SHP77 treated with DMSO at 0.1 percent for 48 hours (cell line): ENCODE measurements at places on chromosomes 11 and 22.

DNA sequence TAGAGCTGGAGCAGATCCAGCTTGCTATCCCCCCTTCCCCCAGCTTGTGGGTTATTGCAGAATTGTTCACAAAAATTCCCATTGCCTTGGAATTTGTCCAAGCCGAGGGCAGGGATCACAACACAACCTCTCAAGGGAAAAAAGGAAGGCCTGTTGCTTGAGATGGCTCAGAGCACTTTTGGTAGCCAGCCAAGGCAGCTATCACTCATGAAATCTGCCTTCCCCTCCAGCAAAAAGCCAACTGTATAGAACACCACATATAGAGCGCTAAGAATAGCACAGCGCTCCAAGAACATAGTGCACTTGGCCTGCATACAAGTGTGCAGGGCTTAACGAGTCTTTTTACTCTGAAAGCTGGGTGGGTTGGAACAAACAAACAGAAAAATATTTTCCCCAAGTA, 46.2 kb downstream of the FAM83F start:
- no peak for DNase-seq

GRCh38 chr22:35462498-35463230, 62.7 kb downstream of the MCM5 start:
- no peak for DNase-seq

DNA sequence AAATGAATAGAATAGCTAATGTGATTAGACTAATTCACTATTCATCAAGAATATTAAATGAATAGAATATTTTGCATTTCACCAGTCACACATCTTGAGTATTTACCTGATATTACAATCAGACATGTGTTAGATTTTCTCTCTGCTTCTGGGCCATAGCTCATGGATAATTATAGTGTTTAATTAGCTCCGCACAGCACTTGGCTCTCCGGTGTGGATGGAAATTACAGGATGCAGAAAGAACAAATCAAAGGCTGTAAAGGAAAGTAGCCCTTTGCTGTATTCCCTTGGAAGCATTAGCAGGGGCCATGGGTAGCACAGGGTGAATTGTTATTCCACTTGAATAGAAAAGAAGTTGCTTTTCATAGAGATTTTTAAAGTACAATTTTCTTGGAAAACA, 320.3 kb upstream of the SORL1-AS1 start:
- no peak for DNase-seq

DNA sequence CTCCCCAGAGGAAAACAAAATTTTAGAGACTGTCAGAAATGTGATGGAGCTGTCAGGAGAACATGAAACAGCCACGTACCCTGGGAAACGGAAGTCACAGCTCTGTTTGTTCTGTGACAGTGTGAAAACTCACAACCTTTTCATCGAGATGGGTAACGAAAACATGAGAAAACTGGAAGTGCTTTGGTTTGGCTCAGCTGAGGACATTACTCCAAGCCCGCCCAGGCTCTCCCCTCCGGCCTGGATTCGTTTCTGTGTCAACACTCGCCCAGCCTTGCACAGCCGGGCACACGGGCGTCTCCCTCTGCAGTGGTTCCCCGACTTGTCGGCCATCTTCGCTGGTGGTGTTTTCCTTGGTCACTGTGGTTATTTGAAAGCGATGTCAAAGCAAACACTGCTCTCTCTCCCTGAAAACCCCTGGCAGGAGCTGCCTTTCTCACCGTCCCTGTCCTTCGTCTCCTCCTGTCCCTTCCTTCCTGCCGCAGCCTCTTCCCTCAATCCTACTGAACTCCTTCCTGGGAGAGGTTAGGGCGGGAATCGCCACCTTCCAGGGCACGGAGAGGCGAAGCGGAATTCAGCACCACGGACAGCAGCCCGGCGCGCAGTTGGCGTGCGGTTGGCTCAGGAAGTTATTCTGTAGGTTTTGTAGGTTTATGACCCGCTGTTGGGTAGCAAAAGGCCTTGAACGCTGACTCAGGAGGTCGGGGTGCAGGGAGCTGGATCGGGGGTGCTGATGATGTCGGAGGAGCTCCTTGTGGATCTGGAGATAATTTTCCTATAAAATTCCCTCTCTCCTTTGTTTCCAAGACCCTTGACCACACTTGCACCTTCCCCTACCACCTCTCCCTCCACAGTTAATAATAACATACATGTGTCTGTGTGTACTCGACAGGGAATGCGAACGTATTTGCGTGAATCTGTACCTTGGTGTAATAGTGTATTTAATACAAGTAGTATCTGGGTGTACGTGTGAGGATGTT, 13.1 kb upstream of the RPS19BP1 start:
- no peak for DNase-seq

DNA sequence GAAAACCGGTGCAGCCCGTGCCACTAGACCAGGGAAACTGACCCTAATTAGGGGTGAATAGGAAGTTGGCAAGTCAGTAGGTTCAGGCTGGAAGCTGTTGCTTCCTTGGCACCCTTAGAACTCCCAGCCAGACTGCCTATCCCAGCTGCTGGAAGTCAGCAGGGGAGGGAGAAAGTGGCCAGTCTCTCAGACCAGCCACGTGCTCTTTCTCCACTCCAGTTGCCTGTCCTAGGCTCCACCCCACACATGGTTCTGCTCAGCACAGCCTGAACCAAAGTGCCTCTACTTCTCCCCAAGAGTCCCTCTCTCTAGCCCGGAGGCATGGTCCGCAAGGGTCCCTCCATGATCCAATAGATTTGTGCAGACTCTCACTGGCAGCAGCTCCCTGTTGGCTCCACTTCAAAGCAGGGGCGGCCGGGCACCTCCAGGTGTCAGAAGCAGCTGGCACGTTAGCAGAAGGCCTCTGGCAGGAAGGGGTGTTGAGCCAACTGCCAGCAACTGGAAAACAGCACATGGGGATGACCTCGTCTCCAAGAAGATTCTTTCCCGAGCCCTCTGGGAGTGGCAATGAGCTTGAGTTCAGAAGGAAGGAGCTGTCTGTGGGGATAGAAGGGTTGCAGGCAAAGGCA, 27.7 kb downstream of the ARFGAP2 start:
- peak; percentile 93 for DNase-seq

DNA sequence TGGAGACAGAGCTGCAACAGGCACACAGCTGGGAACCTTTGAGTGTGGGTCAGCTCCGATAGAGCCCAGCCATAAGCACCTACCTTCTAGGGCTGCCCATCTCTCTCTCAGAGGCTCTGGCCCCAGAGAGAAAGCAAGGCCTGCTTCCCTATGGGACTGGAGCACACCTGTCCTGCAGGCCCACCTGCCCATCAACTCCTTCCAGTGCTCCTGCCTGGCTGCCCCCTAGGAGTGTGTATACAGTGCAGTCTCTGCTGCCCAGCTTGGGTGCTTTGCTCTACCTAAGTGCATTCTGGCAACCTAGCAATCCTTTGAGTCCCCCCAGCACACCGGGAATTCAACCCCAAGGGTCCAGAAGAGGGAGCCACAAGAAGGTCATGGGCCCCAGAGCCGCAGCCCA, 21.0 kb downstream of the OR8G5 start:
- no peak for DNase-seq

GRCh38 chr11:61733120-61733978, 19.1 kb upstream of the MYRF start:
- no peak for DNase-seq

GRCh38 chr22:42635531-42635930, 4.9 kb downstream of the ATP5MGL start:
- DNase-seq = no peak

- DNase-seq = no peak
Measured at GRCh38 chr11:113952588-113952987, 22.3 kb upstream of the HTR3A start.

DNA sequence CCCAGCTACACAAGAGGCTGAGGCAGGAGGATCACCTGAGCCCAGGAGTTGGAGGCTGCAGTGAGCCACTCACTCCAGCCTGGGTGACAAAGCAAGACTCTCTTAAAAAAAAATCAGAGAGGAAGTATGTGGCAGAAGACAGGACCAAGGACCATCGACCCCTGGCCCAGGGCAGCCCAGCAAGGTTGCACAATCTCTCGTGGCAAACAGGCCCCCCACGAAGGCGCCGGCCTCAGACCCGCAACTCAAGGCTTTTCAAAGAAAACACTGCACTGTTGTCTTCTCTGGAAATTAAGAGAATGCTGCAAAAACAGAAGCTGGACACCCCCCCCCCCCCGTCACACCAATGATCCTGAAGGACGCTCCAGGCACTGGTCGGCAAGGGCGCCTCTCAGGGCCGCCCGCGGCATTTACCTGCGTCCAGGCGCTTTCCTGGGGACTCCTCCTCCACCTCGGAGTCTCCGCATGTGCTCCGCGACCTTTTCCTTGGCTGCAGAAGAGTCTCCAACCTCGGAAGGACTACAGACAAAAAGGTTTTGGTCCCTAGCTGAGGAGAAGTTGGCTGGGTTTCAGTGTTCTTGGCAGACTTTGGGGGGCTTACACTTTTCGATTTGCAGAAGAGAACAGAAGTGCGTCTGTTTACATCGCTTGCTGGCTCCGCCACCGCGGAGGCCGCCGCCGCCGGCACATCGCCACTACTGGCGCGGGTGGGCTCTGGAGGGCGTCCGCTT, 40.5 kb downstream of the BRD1 start:
- no peak for DNase-seq

GRCh38 chr11:774873-775592, 2.3 kb downstream of the GATD1 start:
- no peak for DNase-seq

- no peak for DNase-seq
Measured at GRCh38 chr11:123760894-123761293, 6.6 kb upstream of the OR6X1 start.

DNA sequence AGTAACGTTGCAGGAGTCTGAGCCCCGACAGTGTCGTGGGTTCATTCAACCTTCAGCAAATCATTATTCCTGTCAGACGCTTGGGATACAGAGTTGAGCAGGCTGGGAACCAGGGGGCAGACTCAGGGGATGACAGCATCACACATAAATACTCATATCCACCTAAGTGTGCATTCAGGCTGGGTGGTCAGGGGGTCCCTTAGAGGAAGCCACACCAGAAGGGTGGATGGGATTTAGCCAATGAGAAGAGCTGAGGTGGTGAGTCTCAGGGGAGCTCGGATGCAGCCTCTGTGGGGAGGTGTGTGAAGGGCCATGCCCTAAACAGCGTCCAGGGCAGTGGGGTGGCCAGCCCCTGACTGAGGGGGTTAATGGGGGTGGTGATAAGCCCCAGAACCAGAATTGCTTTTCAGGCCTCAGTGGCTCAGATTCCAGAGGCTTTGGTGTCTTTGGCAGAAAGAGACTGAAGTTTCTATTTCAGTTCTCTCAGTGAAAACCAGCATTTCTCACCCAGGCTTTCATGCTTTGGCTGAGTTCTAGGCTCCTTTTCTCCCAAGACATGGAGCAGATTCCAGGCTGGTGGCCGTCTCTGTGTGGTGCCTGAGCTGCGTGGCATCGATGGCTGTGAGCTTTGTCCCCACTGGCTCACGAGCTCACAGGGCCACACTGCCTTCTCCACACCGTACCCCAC, 83.9 kb upstream of the CLDN5 start:
- no peak for DNase-seq

- no peak for DNase-seq
Measured at GRCh38 chr22:17944256-17944655, 80.1 kb downstream of the MICAL3 start.

DNA sequence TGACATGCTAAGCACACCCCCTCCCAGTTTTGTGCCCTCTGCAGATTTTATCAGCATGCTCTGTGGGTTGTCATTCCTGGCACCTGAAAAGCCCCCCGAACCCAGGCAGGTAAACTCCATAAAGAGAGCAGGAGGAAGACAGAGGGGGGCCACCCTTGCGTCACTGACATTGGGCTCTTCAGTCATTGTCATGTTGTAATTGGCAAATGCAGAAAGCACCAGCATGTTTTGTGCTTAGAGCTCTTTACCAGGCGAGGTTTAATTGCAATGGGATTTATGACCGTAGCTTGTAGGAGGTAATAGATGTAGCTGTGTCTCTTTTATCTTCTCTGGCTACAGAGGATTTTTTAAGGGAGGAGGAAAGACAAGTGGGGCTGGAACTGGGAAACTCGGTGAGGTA, 201.7 kb downstream of the GRIK4 start:
- no peak for DNase-seq

- DNase-seq = no peak
Measured at GRCh38 chr11:72010529-72011233, 12.0 kb downstream of the IL18BP start.

DNA sequence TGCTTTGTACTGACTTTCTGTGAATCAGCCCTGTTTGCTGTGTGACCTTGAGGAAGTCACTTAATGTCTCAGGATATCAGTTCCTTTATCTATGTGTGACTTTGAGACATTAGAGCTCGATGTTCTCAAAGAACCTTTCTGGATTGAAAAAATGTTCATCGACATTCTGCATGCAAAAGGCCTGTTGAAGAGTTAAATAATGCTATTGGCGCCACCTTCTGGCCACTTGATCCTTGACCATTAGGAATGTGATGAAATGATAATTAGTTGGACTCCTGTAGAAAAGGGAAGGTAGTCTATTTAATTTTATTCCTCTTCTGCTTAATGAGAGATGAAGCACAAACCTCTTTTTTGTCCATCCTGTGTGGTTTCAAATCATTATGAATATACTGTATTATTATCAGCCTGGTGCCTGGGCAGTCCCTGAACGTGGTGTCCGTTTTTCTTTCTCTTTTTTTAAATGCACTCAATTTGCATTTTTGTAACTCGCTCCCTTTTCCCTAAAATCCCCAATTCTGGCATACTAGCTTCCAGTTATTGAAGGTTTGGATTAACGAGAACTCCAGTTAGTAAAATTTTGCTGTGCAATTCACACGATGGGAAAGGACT, 20.7 kb downstream of the ELF5 start:
- peak; percentile 14 for DNase-seq

DNA sequence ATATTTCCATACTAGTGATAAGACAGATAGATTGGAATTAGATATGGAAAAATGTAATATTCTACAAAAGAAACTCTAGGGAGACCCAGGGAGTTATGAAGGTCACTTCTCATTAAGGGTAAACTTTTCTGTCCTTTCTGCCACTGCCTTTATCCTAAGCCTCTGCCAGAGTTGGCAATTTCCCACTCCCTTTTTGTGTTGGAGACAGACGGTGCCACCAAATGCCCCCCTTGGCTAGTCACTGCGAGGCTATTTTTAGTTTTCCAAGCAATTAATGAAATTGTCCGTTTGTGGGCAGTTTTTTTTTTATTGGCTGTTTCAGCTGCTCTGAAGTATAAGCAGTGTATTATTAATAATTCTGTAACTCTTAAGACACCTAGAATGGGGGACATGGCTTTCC, 67.6 kb upstream of the TENM4 start:
- DNase-seq = no peak

DNA sequence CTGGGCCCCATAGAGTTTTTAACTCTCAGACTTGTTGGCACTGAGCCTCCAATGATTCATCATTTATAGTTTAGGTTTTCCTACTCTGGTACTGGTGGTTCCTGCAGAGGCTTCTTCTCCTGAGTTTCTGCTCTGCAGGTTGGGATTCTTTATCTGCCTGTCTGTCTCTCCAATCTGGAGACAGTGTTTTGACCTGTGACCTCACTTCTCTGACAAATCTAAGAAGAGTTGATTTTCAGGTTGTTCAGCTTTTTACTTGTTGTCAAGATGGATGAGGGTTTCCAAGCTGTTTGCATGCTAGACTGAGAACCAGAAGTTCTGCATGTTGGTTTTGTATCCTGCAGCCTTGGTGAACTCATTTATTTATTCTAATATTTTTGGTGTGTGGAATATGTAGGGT, 63.9 kb downstream of the JAM3 start:
- no peak for DNase-seq
